Kidney epithelial cell (primary cell): ENCODE measurements at places on chromosomes 5 and 9. TPM values are rescaled to one million over a fixed set of nuclear protein-coding genes. Genes with fewer than 3 reads are reported as not detected.

The IRX2 gene
- 2.8 and 5.5 TPM in 2 replicates for total RNA-seq

The BHMT gene
- 0.14 and 0.88 TPM in 2 replicates for total RNA-seq

The MELK gene
- 15.0 and 16.0 TPM in 2 replicates for total RNA-seq

The LHX6 gene
- 0.07 and 0.84 TPM in 2 replicates for total RNA-seq

The FGF1 gene
- 1.6 and 12.1 TPM in 2 replicates for total RNA-seq

The HSD17B3 gene
- total RNA-seq: not detected in 2 replicates

The CATSPER3 gene
- 0.13 TPM in 1 of 2 replicates, not detected in the other for total RNA-seq

The DOCK2 gene
- total RNA-seq: 2.2 and 3.9 TPM in 2 replicates

The CYLC2 gene
- not detected in 2 replicates for total RNA-seq

The TAL2 gene
- total RNA-seq: 0.33 TPM in 1 of 2 replicates, not detected in the other

The BRINP1 gene
- 0.29 and 0.82 TPM in 2 replicates for total RNA-seq

The ICE1 gene
- total RNA-seq: 28.6 and 30.5 TPM in 2 replicates

The PCDH1 gene
- 42.4 and 45.5 TPM in 2 replicates for total RNA-seq

The SLC27A6 gene
- total RNA-seq: 1.2 and 1.6 TPM in 2 replicates

The HTR1A gene
- total RNA-seq: not detected in 2 replicates

The PCDHA11 gene
- 0.48 and 1.2 TPM in 2 replicates for total RNA-seq

The MARCOL gene
- not detected in 2 replicates for total RNA-seq

The RAPGEF6 gene
- total RNA-seq: 10.0 TPM in 2 replicates

The RGS14 gene
- total RNA-seq: 14.5 and 22.9 TPM in 2 replicates

The SLCO6A1 gene
- total RNA-seq: not detected in 2 replicates

The GLRA1 gene
- total RNA-seq: not detected in 2 replicates

The OR1J2 gene
- not detected in 2 replicates for total RNA-seq

The NME5 gene
- 4.6 and 7.9 TPM in 2 replicates for total RNA-seq

The IL33 gene
- total RNA-seq: 0.68 and 0.84 TPM in 2 replicates

The BTNL9 gene
- 0.21 TPM in 1 of 2 replicates, not detected in the other for total RNA-seq

The ANAPC2 gene
- total RNA-seq: 18.8 and 26.1 TPM in 2 replicates

The LCN2 gene
- 233 and 283 TPM in 2 replicates for total RNA-seq

The HRH2 gene
- total RNA-seq: 1.1 and 2.7 TPM in 2 replicates

The ANGPTL2 gene
- 4.9 TPM in 2 replicates for total RNA-seq
